ENCODE measurements at places on chromosomes 4 and X.

- DNase-seq, result no peak
Measured at GRCh38 chrX:31459361-31459760, 387.5 kb upstream of the FTHL17 start.

- no peak for DNase-seq
Measured at GRCh38 chr4:28686618-28687017, 1826.0 kb downstream of the STIM2 start.

DNA sequence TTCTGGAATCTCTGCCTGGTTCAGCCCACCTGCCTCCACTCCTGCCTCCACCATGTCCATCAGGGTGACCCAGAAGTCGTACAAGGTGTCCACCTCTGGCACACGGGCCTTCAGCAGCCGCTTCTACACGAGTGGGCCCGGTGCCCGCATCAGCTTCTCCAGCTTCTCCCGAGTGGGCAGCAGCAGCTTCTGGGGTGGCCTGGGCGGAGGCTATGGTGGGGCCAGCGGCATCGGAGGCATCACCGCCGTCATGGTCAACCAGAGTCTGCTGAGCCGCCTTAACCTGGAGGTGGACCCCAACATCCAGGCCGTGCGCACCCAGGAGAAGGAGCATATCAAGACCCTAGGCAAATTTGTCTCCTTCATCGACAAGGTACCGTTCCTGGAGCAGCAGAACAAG lies 28.4 kb upstream of the GABRA3 start:
- DNase-seq, result no peak

DNA sequence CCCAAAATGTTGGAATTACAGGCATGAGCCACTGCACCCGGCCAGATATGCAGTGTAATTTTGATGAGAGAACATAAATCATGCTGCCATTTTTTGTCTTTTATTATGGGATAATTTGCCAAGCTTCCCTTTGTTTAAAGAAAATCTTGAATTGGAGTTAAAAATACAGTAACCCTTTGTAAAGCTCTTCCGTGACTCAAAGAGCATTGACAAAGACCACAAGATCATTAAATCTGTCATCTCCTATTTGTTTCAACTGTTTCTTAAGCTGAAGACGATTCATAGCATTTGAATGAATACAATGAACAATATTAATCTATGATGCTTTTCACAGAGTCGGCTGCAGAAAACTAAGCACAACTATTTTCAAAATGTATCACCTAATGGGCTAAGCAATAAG lies 132.6 kb downstream of the ANAPC4 start:
- DNase-seq, result no peak

GRCh38 chr4:118279920-118280432 lies 72.8 kb downstream of the PRSS12 start:
- no peak for DNase-seq

- no peak for DNase-seq
Measured at GRCh38 chr4:69764311-69764710, 3.9 kb upstream of the SULT1B1 start.

Measured in left renal pelvis (tissue), 4 donors.